RPMI7951 (cell line): ENCODE measurements at places on chromosomes 11 and 22.

DNA sequence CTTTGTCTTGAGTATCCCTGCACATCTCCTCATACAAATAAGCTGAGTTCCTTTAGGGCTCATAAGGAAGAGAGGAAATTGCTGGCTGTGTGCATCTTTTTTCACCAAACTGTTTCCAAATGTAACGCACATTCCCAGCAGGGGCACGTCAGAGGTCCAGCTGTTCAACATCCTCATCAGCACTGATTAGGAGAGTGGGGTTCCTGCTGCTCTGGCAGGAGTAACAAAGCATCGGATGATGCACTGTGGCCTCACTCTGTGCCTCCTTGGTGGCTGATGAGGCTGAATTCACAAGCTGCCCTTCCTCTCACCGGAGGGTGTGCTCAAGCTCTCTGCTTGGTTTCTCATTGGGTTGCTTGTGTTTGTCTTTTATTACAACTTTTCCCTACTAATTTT, 35.5 kb upstream of the SLC25A1 start:
- no peak for DNase-seq

DNA sequence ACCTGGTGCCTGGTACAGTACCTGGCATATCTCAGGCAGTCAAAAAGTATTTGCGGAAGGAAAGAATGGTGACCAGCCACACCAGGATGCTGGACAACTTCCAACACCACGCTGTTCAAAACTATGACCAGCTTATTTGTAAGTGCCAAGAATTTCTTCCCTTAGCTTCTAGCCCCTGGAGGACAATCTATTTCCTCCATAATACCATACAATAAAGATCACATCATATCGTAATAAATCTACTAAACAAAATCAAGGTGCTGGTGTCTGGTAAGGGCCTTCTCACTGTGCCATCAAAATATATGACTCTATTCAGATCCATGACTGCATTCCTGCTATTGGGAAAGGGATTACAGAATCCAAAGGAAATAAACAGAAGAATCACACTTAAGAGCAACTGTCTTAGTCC, 51.5 kb downstream of the ALG9 start:
- DNase-seq = no peak

- peak; percentile 83 for DNase-seq
These were observed 114.4 kb upstream of the BLID start for GRCh38 chr11:122230385-122230755.

DNA sequence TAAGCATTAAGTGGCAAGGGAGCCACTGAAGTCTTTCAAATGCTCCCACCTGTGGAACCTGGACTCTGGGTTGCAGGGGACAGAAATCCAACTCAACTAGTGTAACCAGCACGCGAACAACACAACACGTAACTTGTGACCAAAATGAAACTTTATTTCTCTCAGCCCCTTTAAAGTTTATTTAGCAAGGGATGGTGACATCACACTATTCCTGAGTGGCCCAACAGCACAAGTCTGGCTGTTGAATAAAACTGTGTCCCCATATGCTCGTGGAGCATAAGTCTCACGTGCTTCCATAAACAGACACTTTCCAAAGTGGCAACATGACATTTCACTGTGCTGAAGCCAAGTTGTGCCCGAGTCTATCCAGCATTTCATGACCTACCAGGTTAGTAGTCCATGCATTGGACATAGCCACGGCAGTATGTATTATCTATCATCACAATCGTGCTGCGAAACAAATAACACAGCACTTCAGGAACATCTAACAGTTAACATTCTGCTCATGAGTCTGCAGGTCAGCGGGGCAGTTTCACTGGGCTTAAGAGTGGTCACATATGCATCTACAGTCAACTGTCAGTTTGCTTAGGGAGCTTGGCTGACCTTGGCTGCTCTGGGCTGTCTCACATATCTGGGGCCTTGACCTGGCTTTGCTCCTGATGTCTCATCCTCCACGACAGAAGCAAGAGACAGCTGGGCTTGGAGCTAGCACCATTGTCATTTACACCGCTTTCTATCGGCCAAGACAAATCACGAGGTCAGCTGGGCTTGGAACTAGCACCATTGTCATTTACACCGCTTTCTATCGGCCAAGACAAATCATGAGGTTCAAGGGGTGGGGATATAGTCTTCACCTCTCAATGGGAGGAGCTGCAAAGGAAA, 35.0 kb upstream of the LMO2 start:
- DNase-seq = no peak

DNA sequence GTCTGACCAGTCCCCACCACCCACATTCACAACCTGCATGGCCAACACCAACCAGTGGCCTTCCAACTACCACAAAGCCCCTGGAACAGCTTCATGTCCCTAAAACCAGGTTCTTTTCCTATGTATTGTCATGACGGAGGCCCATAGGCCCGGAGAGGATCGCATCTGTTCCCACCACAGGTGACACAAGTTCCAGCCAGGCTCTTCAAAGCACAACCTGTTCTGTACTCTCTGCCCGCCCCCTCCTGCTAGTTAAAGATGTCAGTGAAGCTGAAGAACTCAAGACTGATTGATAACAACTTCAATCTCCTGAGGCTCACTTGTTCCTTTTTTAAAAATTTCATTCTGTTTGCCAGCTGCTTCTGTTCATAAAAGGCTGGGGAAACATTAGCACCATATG, 121.1 kb upstream of the GUCY1A2 start:
- DNase-seq = no peak

GRCh38 chr22:47548953-47549740, 786.7 kb downstream of the TBC1D22A start:
- DNase-seq = no peak

GRCh38 chr11:69910519-69911309, 91.5 kb upstream of the FGF3 start:
- no peak for DNase-seq

GRCh38 chr11:61042961-61043540, 59.2 kb upstream of the CD5 start:
- DNase-seq = no peak

- DNase-seq = no peak
These were observed 8.7 kb downstream of the TNKS1BP1 start for GRCh38 chr11:57316017-57316416.

- peak; percentile 20 for DNase-seq
These were observed 195.2 kb downstream of the TRIM29 start for GRCh38 chr11:119942583-119943297.

DNA sequence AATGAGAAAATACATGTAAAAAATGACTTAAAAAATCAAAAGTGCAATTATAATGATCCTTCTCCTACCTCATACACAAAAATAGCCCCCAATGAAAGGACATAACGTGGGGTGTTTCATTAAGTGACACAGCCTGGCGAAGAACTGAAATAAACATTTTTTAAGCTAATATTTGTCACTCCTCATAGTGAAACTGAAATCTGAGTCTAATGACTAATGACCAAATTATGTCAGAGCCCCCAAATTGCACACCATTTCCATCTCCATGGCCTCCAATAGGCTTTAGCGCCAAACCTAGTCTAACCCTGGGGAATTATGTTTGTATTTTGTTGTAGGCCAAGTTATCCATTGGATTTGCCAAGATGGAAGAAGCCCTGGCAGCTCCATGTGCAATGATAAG, 119.1 kb downstream of the WT1 start:
- DNase-seq = no peak

DNA sequence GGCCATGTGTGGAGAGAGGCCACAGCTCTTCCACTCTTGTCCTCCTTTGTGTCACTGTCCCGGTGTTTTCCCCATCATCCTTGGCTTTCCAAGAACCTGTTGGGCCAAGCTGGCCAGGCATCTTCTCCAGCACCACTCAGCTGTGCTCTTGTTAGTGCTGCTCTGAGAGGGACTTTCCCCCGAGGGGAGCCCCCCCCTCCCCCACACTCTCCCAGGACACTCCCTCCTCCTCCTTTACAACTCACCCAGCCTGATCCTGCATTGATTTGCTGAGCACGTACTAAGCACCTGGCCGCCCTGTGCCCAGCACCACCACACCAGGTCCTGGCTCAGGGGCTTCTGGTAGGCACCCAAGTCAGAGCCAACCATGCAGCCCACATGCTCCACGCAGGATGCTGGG, 13.2 kb downstream of the TP53AIP1 start:
- DNase-seq = peak; percentile 20

DNA sequence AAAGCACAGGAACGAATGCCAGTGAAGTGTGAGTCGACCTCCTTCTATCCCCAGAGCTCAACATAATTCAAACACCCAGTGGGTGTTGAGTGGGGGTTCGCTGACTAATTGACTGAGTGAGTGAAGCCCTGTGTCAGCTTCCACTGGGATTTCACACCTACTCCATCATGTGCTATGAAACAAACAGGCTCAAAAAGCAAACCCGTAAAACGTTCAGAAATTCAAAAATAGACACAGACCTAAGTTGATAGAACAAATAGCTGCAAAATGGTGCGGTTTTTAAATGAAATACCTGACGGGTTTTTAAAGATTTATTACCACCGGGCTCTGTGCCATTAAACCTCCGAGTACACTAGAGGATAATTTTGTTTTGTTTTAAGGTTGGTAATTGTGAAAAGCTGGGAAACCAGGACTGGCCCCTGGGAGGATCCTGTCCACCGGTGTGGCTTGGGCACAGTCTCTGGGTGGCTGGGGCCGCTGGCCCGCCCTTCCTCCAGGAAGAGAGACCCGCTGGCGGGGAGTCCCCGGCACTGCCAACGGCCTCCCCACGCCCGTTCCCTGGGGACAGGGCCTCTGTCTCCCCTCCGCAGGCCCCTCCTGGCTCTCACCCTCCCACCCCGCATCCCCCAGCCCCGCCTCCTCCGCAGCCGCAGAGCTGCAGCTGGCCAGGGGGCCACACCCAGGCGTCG, 13.6 kb downstream of the KCNJ5 start:
- peak; percentile 69 for DNase-seq

DNA sequence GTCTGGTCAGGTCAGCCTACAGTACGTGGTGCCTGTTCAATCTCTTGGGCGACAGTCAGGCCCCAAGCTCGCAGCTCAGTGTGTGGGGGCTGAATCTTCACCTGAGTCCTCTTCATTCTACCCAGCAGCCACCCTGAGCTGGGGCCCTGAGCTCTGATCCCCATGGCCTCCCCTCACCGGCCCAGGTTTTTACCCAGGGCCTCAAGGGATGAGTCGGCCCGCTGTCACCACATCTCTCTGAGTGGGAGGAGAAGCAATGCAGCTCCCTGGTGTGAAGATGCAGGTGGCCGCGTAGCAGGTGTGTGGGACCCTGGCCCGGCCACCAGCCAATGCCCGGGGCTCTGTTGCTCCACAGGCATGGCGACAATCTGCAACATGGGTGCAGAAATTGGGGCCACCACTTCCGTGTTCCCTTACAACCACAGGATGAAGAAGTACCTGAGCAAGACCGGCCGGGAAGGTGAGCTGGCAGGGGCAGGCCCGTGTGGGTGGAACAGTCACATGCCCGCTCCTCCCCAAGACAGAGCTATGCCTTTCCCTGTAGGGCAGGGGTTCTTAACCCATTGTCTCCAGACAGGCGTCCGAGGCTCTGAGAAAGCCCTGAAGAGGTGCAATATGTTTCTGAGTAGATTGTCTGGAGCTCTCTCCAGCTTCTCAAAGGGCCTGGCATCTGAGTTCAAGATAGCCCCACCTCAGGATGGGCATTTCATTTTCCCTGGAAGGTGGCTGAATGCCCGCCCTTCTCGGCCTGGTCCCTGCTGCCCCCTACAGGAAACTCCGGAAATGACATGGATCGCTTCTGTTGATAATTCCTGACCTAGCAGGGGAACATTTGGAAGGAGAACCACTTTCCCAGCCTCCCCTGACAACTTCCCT, 26.9 kb downstream of the POLR3H start:
- DNase-seq = peak; percentile 44

DNA sequence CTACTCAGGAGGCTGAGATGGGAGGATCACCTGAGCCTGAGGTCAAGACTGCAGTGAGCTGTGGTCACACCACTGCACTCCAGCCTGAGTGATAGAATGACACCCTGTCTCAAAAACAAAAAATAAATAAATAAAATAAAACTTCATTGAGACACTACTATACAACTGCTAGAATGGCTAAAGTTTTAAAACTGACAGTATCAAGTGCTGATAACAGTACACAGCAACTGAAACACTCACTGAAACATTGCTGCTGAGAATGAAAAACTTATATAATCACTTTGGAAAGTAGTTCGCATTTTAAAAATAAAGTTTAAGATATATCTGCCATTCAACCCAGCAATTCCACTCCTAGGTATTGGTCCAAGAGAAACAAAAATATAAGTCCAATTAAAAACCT, 100.7 kb downstream of the WNT11 start:
- no peak for DNase-seq

- no peak for DNase-seq
These were observed 291.5 kb downstream of the MN1 start for GRCh38 chr22:27510024-27510423.

- no peak for DNase-seq
These were observed 13.8 kb downstream of the TSPAN32 start for GRCh38 chr11:2315395-2316168.

DNA sequence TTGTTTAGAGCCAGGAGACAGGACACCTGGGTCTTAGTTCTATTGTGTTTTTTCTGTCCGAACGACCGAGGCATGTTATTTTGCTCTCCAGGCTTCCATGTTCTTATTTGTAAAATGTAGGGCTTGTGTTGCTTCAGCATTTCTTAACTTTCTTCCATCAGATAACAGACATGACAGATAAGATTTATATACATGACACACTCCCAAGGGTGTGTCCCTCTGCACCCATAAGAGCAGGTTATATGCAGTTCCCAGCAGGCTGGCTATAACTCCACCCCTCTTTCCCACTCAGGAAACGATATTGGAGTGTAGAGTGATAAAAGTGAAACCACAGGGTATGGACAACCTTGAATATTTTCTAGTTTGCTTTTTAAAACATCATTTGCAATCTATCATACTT, 65.8 kb downstream of the APIP start:
- DNase-seq = peak; percentile 32

DNA sequence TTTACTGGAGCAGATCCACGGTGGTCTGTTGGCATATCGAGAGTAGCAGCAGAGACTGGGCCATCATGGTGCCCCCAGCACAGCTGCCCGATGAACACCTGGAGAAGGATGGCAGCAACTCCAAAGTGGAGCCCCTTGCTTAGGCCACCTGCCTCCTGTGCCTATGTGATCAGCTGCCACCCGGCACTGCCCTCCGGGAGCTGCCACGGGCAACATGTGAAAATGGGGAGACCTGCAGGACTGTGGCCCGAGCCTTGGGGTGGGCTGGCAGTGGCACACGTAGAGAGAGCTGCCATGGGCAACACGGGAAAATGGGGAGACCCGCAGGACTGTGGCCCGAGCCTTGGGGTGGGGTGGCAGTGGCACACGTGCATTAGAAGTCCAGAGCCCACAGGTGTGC, 3.1 kb downstream of the FXYD2 start:
- DNase-seq = no peak

GRCh38 chr11:102849311-102849710, 5.9 kb upstream of the MMP3 start:
- DNase-seq = peak; percentile 41

DNA sequence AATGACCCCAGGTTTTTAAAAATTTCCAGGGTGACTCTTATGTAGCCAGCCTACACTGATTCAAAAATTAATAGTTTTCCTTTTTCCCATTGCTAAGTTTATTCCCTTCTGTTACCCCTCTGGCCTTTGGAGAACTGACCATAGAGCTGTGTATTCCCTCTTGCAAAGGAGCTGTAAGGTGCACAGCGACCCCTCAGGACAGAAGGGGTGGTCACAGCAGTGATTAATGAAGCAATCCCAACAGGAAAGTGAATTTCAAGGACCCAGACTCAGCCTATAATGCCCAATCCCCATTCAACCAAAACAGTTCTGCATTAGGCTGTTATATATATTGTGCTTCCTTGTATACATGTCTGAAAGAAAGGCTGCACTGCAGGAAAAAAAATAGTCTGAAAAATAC, 147.1 kb downstream of the WT1 start:
- no peak for DNase-seq

- DNase-seq = no peak
These were observed 44.3 kb downstream of the EXT2 start for GRCh38 chr11:44139565-44140330.

GRCh38 chr11:122362381-122362780, 246.4 kb upstream of the BLID start:
- DNase-seq = no peak
